Right cardiac atrium (tissue), 5 donors: ENCODE measurements at places on chromosomes 6 and 20.

GRCh38 chr20:47727170-47727880 is 58.0 kb downstream of the SULF2 start:
- peak; percentile 75 for DNase-seq

DNA sequence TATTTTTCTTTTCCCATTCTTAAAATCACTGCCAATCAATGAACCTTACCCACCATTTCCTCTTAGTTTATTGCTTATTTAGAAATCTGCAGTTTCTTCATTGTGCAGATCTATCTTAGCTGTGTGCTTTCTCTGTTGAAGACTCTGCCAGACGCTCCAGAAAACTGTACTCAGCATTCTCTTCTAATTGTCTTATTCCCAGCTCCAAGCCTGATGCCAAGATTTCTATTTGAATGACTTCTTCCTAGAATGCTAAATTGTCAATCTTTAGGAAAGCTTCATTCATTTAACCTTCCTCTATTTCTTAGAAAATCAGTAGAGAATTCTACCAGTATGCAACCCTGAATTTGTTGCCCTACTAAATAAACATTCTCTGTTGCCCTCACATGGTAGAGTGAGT is 308.9 kb downstream of the KHDRBS2 start:
- no peak for DNase-seq

- DNase-seq, result no peak
Measured at GRCh38 chr6:147255948-147256674, 51.9 kb downstream of the STXBP5 start.

- DNase-seq, result no peak
Measured at GRCh38 chr20:32397567-32398084, 39.5 kb downstream of the ASXL1 start.

GRCh38 chr6:11492464-11493290 is 44.9 kb upstream of the TMEM170B start:
- no peak for DNase-seq
